ENCODE measurements at places on chromosomes 7 and 10.

DNA sequence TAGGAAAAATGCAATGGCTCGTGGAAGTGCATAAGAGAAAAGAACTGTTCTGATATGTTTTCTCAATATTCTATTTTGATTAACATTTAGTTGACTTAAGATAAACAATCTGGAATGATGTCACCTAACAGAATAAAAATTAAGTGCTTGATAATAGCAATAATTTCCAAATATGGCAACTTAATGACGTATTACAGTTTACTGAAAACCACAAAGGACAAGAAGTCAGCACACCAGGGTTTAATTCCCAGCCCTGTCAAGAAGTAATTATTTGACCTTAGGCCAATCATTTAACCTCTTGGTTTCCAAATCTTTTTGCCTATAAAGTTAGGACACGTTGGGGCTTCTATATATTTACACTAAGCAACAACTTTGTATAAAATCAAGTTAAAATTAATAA lies 95.7 kb downstream of the CABCOCO1 start:
- DNase-seq: peak; percentile 57

- DNase-seq: no peak
Observed at GRCh38 chr7:38615665-38616064, 15.5 kb downstream of the AMPH start.

- DNase-seq: no peak
Observed at GRCh38 chr7:135801877-135802276, 53.3 kb upstream of the FAM180A start.

DNA sequence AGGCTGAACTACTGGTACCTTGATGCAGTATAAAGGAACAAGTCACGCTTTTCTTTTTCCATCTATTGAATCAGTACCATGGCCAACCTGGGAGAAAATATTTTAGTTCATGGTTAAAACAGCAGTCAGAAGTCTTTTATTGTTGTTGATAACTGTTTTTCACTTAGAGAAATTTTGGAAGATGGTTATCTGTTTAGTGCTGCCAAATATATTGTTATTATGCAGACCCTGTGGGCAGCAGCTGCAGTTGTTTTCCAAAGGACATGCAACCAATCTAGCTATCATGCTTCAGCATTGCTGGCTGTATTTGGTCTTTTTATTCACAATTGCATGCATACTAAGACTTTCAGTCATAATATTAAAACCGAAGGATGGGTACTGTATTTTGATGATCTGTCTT lies 169.5 kb downstream of the BBS9 start:
- no peak for DNase-seq

DNA sequence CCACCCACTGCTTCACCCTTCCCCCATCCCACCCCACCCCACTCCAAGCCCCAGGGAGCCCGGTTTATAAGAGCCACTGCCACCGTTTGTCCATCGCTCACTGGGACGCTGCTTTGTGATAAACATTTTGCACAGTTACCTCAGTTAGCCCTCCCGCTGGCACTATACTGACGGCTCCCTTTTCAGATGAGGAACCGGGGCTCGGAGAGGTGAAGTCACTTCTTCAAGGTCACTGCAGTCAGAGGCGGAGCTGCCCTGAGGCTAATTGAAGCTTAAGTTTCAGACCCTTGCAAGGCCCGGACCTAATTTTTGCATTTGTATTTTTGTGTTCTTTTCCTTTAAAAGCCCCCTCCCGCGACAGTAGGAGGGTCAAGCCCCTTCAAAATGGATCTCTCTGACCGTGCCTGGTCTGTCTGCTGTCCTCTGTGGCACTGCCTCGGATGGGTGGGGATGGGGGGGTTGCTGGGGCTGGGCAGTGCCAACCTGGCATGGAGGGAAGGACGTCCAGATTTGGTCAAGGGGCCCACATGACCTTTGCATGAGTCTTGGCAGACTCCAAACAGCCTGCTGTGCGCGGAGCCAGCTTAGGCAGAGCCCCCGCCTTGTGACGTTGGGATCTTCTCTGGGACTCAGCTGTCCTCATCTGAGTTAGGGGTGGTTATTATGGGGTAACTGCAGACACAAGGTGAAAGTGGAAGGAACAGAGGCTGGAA lies 17.7 kb upstream of the NODAL start:
- no peak for DNase-seq

DNA sequence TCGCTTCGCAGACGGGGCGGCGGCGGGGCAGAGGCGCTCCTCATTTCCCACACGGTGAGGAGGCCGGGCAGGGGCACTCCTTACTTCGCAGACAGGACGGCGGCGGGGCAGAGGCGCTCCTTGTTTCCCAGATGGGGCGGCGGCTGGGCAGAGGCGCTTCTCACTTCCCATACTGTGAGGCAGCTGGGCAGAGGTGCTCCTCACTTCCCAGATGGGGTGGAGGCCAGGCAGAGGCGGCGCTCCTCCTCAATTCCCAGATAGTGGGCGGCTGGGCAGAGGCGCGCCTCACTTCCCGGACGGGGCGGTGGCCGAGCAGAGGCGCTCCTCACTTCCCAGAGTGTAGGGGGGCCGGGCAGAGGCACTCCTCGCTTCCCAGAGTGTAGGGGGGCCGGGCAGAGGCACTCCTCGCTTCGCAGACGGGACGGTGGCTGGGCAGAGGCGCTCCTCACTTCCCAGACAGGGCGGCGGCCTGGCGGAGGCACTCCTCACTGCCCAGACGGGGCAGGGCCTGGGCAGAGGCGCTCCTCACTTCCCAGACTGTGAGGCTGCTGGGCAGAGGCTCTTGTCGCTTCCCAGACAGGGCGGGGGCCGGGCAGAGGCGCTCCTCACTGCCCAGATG lies 43.1 kb downstream of the ZEB1 start:
- DNase-seq: no peak

- DNase-seq: no peak
Observed at GRCh38 chr7:71009636-71010035, 122.3 kb upstream of the GALNT17 start.

DNA sequence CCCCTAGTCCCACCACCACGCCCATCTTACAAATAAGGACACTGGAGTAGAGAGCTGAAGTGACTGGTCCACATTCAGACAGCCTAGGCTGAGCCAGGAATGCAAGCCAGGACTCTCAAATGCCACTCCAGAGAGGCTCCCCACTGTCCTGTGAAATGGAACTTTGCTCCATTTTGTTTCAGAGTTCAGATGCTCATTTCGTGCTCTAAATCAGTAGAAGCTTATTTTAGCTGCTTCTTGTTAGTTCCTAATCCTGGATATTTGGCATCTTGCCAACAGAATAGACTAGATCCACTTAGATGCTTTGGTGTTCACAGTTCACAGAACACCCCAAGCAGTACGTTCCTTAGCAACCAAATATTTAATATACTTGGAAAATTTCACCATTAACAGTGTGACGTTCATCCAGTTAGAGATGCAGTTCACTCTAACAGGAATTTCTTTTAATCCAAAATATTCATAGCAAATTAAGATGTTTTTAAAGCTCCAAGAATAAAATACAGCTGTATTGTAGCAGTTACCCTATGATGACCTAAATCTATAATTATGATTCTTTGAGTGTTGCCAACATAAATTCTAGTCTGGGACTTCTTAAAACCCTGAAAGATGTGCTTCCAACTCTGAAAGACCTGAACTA lies 7.3 kb downstream of the MMP21 start:
- peak; percentile 11 for DNase-seq

DNA sequence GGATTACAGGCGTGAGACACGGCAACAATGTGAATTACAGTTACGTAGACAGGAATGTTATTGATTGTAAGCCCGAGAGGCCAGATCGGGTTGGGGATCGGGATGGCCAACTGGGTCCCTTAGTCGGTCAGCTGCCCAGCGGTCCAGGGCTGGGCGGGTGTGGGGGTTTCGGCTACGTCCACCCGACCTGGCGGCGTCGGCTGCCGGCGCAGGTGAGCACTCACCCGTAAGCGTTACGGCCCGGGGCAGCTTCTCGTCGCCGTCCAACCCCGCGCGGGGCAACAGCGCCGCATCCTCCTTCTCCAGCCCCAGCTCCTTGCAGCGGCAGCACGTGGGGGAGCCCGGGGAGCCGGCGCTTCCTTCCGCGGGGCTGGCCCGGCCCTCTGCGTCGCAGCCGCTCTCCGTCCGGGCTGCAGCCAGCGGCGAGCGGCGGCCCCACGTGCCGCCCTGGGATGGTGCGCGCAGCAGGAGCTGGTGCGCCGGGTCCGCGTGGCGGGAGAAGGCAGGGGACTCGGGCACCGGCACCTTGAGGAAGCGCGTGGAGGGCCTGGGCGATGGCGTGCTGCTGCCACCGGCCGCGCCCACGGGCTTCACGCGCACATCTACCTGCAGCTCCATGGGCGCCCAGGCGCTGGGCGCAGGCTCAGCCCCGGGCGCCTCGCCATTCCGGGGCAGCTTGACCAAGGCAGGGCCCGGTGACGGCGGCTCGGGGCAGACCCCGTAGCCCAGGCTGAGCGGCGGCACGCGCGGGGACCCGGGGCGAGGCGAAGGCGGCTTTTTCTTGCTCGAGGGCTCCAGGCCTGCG lies 609 bp downstream of the KLRG2 start:
- no peak for DNase-seq

GRCh38 chr10:119330342-119330741 lies 123.0 kb downstream of the GRK5 start:
- no peak for DNase-seq

DNA sequence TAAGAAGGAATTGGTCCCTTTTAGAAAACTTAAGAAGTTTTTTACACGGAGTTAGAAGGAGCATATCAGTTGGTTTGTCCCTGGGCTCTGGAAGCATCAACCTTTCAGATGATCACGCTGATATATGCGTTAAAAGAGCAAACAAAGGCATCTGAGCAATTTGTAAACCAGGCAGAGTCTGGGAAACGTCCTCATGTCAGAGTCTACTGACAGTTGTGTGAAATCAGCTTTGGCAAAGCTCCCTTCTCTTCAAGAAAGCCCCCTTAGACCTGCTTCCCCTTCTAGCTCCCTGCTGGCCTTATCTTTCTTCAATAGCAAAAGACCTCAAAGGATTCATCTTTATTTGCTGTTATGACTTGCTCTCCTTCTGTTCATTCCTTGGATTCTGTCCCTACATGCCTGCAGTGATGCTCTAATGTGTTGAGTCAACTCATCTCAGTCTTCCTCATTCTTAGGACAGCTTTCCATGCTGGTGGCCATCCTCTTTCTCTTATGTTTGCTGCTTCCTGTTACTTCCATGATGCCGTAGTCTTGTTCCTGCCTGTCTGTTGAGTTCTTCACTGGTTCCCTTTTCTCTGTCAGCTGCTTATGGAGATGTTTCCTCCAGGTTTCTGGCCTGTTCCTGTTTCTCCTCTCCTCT lies 106.5 kb upstream of the BMPER start:
- no peak for DNase-seq

- peak; percentile 4 for DNase-seq
Observed at GRCh38 chr7:29556405-29557195, 7.0 kb upstream of the PRR15 start.

DNA sequence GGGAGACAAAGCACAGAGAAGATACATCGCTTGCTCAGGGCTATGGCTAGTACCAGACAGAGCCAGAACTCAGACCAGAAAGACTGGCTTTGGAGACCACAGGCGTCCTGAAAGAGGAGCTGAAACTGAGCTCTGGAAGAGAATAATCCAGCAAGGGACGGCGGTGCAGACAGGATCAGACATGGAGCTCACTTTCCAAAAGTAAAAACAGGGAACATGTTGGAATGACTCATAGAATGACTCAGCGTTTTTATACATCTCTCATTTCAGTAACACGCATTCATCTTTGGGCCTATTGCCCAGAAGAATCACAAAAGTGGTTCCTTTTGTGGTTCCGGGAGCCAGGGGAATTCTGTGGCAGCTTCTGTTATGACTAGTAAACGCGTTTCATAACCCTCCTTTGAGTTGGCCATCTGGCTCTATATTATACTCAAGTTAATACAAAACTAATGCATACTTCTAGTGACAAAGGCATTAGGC lies 37.2 kb downstream of the PLEKHS1 start:
- peak; percentile 87 for DNase-seq

DNA sequence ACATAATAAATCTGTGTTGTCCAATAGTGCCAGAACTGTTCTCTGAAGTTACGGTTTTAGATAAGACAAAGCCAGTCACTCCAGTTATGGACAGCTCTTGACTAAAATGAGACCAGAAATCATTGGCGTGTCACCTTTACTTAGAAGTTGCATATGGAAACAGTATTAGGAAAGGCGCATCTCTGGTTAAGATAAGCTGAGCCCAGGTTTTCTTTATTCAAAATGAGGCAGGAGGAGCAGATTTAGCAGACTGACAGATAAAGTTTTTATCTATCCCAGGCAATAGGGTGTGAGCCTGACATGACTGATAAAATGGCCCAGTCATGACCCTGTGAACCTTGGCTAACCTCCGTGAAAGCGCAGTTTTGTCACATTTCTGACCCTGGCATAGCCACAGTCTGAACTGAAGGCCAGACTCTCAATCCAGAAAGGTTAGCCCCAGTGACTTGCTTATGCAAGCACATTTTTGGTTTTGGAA lies 4.2 kb downstream of the CYP26A1 start:
- no peak for DNase-seq

GRCh38 chr7:149283321-149283720 lies 21.3 kb downstream of the ZNF783 start:
- DNase-seq: no peak

- DNase-seq: no peak
Observed at GRCh38 chr7:95095259-95095965, 188.0 kb downstream of the PPP1R9A start.

- no peak for DNase-seq
Observed at GRCh38 chr10:97851341-97852001, 1.8 kb downstream of the GOLGA7B start.

GRCh38 chr10:71067098-71067740 lies 145.2 kb upstream of the UNC5B start:
- DNase-seq: no peak

DNA sequence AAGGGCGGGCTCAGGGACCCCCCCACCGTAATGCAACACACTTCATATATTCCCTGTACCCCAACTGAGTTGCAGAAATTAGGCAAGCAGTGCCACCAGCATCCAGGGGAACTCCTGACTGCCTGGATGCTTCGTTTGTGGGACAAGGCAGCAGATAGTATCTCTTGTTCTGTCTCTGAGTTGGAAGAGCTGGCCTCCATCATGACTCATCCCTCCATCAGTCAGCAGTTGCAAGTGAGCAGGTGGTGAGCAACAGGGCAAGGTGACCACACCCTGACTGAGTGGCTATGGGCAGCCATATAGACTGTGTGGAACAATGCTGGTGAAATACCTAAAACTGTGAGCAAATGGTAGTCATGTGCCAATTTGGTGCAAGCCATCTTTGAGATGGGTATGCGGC lies 22.8 kb upstream of the ADAMTS14 start:
- DNase-seq: peak; percentile 96

- DNase-seq: peak; percentile 56
Observed at GRCh38 chr7:139246905-139247304, 15.9 kb downstream of the UBN2 start.

DNA sequence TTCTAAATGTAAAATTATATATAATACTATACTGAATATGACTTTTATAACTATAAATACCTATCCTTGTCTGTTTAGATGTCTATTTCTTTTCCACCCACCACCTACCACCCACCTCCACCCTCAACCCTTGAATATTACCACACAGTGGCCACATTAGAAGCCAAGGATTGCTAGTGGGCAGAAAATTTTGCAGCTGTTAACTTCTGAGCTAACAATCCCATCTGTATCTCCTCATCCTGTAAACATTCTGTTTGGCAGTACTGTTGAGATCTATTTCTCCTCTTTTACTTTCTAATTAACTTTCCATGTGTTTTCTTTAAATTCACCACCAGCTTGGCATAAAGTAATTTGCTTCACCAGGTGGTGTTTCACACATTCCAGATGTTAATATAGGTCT lies 281.1 kb upstream of the BMPER start:
- no peak for DNase-seq

GRCh38 chr7:128105228-128106022 lies 74.2 kb upstream of the LRRC4 start:
- no peak for DNase-seq

GRCh38 chr7:132112106-132112505 lies 464.2 kb downstream of the PLXNA4 start:
- DNase-seq: no peak

- DNase-seq: no peak
Observed at GRCh38 chr10:120593693-120594092, 136.7 kb downstream of the PLPP4 start.
